GM20000 (cell line): ENCODE measurements at places on chromosomes 2 and 18.

- DNase-seq, result peak; percentile 54
Measured at GRCh38 chr2:120345608-120346007, 328 bp upstream of the INHBB start.

DNA sequence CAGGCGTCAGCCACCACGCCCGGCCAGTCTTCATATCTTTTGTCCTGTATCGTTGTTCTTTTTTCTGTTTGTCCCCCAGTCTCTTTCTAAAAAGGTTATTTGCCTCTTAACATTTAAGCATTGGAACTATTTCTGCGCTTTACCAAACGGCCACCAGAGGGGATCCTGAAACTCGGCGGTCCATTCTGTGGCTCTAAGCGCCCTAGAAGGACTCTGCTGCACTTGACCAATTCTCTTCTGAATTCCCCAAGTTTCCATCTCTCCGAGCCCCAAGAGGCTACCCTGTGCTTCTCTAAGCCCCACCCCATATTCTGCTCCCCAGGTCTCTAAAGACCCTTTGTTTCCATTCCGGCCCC lies 33.1 kb upstream of the REG3G start:
- DNase-seq, result no peak

- DNase-seq, result no peak
Measured at GRCh38 chr18:35508030-35508429, 10.3 kb upstream of the INO80C start.

DNA sequence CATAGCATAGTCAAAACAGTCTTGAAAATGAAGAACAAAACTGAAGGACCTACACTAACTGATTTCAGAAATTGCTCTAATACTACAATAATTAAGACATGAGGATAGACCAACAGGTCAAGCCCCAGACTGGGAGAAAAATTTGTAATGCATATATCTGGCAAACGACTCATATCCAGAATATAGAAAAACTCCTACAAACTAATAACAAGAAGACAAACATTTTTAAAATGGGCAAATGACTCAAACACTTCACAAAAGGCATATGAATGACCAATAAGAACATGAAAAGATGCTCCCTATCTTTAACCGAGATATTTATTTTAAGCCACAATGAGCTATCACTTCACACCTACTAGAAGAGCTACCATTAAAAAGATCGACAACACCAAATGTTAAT lies 14.2 kb downstream of the TGFBRAP1 start:
- no peak for DNase-seq

DNA sequence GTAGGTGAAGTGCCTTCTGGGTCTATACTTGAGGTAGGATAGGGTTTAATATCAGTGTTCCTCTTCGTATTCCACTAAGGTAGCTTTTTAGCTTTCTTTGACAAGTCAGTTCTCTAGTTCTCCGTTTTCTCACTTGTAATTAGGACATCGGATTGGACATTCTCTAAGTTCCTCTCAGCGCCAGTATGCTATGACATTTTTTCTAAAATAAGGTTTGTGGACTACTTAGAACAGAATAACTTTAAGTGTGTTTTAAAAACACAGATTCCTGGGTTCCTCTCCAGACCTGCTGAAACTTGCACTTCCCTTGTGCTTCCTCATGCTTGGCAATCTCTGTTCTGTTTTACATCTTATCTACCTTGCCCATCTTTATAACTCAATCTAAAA lies 69.3 kb upstream of the YWHAQ start:
- no peak for DNase-seq

- DNase-seq, result no peak
Measured at GRCh38 chr2:13010283-13010682, 293.5 kb downstream of the TRIB2 start.

- no peak for DNase-seq
Measured at GRCh38 chr2:177691177-177691576, 298.6 kb downstream of the AGPS start.

GRCh38 chr2:133674433-133675331 lies 106.4 kb upstream of the NCKAP5 start:
- DNase-seq, result no peak
